ENCODE measurements at places on chromosomes 2 and 18.

- DNase-seq: no peak
These were observed 82.5 kb downstream of the SPRED2 start for GRCh38 chr2:65349863-65350262.

DNA sequence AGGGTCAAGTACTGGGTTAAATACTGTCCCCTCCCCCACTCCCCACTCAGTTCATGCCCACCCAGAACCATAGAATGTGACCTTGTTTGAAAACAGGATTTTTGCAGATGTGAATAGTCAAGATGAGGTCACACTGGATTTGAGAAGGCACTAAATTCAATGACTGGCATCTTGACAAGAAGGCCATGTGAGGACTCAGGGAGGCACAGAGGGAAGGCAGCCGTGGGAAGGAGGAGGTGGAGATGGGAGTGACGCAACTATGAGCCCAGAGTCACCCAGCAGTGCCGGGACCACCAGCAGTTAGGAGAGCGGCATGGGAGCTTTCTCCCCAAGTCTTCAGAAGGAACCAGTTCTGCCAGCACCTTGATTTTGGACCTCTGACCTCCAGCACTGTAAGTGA lies 257.3 kb downstream of the BCL2 start:
- no peak for DNase-seq

DNA sequence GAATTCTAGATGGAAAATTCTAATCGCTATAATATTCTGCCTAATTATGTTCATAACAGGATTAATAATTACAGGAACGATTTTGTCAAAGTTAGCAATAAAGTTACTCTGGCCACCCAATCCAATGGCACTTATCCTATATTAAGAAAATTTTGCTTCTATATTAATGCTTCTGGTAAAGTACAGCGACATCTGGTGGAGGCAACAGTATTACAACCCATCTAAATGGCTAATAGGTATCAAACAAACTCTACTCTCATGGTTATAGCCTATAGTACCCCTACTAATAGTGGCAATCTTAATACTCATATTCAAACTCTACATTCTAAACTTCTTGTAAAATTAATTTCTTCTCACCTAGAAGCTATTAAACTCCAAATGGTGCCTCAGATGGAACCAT lies 1084.7 kb upstream of the LRRTM1 start:
- no peak for DNase-seq

- DNase-seq: no peak
These were observed 218.7 kb downstream of the HNMT start for GRCh38 chr2:138182937-138183312.

- DNase-seq: no peak
These were observed 683.0 kb downstream of the DSC3 start for GRCh38 chr18:30359521-30359920.

- DNase-seq: no peak
These were observed 78.5 kb upstream of the PTPRM start for GRCh38 chr18:7488571-7488970.

DNA sequence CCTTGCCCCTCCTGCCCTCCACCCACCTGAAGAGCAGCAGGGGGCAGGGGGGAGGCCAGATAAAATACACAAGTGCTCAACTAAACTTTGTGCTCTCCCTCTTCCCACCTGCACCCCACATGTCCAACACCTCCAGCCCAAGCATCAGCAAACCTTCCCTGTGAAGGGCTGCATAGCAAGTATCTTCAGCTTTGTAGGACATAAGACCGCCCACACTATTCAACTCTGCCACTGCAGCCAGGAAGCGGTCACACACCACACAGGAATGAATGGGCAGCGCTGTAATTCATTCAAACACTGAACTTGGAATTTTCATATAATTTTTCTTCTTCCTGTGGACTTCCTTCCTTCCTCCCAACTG lies 27.5 kb downstream of the TFCP2L1 start:
- DNase-seq: no peak

GRCh38 chr2:170582313-170582712 lies 132.8 kb upstream of the SP5 start:
- DNase-seq: no peak

DNA sequence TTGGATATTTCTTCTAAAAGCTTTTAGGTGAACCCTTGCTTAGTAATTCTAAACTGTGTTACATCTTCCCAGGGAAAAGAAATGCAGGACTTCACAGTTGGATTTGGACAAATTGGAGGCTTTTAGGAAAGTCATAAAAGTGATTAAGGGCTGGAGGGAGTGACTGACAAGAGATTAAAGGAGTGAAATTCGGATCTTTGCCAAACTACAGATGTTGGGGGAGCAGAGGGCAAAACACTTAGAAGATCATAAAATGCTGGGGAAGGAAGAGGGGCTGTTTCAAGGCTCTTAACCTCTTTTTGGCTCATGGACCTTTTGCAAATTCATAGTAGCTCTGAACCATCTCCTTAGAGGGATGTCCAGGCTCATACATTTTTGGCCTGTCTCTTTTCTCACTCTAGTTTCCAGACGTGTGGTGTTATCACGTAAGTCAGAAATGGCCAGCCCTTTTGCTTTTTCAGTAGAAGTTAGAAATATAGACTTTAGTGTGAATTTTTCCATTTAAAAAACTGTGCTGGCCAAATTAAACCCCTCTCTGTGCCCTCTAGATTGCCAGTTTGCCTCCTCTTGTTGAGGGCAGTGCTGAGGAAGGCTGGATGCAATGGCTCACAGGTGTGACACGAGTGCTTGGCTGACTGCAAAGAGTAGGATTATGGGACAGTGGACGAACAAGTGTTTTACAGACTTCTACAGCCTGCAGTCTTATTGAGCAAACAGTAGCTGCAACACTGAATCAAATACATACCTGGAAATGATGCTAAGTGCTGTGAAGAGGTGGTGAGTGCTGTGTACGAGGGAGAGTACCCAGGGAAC lies 109.9 kb downstream of the LYPD6B start:
- DNase-seq: no peak

GRCh38 chr2:96933305-96934181 lies 52.8 kb downstream of the FAM178B start:
- DNase-seq: no peak

- DNase-seq: no peak
These were observed 396.1 kb downstream of the TDRD15 start for GRCh38 chr2:21519821-21520220.

- no peak for DNase-seq
These were observed 11.1 kb downstream of the OBSL1 start for GRCh38 chr2:219560037-219560892.

- no peak for DNase-seq
These were observed 85.3 kb downstream of the MREG start for GRCh38 chr2:215928086-215928485.

DNA sequence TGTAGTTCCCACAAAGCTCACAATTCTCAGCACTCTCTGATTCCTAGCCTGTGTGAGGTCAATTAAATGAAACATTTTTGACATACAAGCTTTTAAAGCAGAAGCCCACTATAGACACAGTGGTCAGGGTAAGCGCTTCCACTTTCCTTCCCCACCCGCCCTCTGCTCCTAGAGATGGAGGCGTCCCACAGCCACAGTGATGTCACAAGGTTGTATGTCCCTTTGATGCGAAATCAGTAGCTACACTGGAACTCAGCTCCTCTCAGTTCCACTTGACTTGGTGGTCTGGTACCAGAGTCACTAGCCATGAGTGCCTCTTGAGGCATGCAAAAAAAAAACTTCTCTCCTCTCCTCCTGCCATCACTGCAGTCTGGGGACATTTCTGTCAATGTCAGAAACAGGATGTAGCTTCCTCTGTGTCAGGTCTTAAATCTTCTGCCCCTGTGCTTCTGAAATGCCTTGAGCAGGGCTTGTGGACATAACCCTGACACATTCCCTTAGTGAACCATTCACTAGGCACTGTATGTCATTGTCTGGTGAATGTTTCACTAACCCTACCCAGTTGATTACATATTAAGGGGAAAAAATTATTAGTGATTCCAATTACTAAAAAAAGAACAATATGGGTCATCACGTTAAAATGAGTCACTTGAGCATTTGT lies 7.8 kb downstream of the SULT1C4 start:
- no peak for DNase-seq

DNA sequence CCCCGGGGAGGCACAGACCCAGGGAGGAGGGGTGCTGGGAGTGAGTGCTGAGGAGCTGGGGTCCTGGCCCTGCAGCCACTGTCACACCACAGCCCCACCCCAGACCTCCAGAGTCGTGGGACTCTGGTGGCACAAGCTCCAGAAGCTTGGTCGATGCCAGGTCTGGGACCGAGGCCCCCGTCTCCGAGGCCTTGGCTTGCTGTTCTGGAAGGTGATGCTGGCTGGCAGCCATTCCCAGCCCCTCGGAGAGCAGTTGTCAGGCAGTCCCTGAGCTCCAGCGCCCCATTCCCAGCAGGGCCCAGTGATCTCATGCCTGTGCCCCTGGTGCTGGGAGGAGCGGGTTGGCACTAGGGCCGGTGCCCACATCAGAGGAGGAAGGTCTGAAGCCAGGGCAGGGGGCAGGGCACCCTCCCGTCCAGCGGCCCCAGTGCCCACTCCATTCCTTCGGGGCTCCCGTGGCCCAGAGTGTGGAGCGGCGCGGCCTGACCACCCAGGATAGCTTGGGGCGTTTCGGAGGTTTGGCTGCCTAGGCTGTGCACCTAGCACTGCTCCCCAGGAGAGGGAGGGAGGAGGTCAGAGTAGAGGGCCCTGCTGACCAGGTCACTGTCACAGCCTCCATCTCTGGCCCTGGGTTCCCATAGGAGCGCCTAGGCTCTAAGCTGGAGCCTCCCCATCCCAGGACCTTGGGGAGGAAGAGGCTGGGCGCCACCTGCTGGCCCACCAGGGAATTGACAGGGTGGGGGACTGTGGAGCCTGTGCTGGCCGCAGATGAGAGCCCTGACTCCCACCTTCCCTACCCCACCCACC lies 16.8 kb upstream of the ALPI start:
- DNase-seq: no peak

- DNase-seq: no peak
These were observed 46.7 kb upstream of the LCLAT1 start for GRCh38 chr2:30400151-30400954.

DNA sequence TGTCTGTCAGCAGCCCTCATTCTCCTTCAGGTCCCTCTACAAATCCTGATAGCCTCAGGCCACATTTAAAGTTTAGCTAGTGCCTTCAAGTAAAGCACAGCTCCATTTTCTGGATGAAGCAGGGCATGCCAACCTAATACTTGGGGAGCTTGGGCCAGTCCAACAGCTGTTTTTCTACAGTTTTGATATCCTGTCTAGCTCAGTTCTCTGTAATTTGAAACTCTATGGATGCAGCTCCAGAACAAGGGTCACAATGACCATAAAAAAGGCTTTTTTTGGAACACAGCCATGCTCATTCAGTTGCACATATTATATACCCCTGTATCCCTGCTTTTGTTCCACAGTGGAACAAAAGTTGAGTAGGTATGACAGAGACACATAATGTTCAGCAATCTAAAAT lies 373.5 kb downstream of the SUCLG1 start:
- DNase-seq: no peak

DNA sequence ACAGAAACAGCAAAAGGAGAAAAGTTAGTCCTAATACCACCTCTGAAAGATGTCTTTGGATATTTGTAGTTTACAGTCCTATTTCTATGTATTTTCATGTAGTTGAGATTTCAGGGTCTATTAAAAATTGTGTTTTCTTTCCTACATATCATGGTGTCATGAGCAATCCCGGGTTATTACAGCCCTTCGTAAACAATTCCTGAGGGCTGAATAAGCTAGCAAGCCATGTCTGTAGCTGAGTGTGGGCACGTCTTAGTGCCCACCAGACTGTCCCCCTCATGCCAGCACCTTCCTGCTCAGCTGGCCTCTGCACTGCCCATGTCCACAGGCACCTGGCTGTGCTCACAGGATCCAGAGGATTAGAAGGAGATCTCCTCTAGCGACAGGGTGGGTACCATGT lies 60.6 kb downstream of the CTIF start:
- no peak for DNase-seq

DNA sequence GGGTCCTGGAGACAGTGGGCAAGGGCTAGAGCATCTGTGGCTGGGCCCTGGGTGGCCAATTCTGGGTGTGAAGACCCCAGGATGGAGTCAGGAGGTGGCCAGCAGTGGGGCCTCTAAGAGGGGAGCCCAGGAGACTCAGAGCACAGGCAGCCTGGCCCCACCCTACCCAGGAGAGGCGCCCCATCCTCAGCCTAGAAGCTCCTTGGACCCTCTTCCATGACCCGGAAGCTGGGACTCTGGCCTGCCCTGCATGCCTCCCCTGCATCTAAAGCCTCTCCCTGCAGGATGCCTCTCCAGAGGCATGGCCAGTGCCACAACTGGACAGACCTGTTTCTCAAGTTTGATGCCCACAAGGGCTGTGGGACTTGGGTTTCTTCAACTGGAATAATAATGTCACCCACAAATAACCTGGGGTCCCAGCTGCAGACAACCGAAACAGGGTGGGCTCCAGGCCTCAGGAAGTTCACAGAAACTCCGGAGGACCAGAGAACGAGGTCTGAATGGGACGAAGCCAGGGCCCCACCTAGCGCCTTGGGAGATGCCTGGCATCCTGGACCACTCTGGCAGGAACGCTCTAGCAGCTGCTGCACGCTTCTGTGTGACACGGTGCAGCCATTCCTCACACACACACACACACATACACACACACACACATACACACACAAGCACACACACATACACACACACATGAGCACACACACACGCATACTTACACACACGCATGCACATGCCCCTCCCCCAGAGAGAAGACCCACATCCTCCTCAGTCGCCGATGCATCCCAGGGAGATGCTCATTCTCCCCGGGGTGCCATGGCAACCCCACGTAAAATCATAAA lies 16.4 kb downstream of the KCNIP3 start:
- DNase-seq: no peak

GRCh38 chr2:69102041-69102593 lies 89.1 kb downstream of the ANTXR1 start:
- DNase-seq: no peak

GRCh38 chr2:230644356-230644935 lies 68.2 kb upstream of the CAB39 start:
- no peak for DNase-seq

GRCh38 chr2:38147333-38148121 lies 71.6 kb upstream of the CYP1B1 start:
- DNase-seq: no peak

GRCh38 chr18:77030201-77030600 lies 102.4 kb downstream of the MBP start:
- no peak for DNase-seq

DNA sequence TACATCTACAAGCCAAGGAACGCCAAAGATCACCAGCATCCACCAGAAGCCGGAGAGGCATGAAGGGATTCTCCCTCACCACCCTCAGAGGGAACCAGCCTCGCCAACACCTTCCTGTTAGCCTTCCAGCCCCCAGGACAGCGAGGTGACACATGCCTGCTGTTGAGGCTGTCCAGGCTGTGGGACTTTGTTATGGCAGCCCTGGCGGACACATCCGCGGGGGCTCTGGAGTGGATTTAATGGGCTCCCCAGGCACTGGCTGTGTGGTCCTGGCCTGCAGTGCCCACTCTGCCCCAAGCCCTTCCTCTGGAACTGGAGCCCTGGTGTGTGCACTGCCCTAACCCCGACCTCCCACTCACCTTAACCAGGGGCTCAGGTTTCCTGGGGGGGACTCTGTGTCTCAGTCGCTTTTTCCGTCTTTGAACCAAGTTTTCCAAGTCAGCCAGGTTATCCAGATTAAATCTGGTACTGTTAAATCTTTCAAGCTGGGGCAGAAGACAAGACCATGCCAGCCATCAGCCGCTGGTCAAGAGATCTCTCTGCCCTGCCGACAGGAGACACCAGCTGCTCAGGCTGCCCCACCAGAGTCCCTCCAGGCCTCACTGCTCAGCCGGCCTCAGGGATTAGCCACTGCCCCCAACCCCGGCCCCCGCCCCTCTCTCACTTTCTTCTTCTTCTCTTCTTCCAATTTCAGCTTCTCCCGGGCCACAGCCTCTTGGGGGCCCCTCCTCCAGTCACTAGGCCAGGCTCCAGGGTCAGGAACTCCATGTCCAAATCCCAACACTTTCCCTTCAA lies 1.9 kb downstream of the ANKRD23 start:
- DNase-seq: no peak

GRCh38 chr2:147164563-147164962 lies 680.3 kb upstream of the ACVR2A start:
- DNase-seq: no peak

Data from NCI-H1930 (cell line).